Mammary epithelial cell (primary cell): ENCODE measurements at places on chromosomes 6 and 20. TPM values are rescaled to one million over a fixed set of nuclear protein-coding genes. Genes with fewer than 3 reads are reported as not detected.

DNA sequence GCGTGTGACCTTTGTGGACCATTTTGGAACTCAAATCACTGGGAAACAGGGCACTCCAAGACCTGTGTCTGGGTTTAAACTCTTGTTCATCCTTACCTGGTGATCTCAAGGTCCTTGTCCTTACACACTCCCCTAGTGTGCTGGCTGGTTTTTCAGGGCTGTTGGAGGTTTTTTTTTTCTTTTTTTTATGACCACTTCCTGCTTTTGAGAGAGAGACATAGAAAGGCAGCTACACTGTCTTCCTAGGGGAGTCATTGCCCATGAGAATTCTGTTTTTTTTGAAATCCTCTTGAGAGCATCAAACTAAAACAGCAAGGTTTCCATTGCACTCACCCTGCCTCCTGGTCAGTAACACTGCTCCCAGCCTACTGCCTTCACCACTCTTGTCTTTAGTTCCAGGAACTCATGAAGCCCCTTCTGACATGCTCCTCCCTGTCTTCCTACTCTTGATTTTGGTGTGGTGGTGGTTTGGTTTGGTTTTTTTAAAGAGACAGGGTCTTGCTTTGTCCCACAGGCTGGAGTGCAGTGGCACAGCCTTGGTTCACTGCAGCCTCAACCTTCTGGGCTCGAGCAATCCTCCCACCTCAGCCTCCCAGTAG is 28.6 kb downstream of the PRPH2 start:
- no peak for DNase-seq

DNA sequence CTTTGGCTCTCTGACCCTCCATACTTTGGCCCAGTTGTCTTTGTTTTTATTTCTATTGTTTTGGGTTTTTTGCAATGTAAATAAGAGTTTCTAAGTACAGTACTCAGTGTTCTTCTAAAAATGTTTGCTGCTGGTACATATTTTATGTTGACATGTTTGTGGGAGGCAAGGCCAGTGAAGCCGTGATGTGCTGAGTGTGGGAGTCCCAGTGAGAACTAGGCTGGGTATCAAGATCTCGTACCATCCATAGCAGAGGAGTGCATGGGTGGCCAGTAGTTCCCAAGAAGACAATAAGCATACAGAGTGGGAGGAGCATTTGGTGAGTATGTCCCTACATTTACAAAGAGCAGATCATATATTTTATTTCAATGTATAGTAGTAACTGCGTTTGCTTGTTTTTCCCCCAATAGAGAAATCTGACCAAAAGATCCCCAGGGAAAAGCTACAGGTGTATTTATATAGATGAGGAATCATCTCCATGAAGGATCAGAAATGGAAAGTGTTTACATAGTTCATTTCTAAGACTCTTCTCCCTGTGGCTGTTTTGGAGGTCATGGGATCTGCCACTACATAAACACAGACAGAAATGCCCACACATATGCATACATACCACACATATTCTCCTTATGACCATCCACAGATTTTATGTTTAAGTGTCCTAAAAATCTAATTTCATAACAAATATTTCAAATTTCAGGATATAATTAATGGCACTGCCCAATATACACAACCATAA is 285.9 kb downstream of the ALDH8A1 start:
- DNase-seq: no peak

DNA sequence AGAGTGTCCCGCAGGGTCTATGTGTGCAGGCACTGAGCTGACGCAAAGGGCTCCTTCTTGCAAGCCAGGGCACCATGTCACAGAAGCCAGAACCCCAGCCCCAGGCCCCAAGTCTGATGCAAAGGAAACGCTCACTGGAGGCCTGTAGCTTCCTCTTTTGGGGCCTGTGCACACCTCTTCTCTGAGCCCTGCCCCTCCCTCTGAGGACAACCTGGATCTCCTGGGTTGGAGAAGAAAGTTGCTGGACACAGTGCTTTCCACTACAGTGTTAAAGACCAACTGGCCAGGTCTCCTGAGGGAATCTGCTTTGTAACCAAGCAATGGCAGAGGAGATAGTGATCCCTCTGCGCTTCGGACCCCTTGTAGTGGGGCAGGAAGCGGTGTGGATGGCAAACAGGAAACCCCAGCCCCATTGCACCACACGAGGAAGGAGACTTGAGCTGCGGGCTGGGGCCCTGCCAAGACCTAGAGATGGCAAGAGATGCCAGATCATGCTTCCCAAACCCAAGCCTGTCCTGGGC is 90.0 kb downstream of the PRND start:
- DNase-seq: no peak

DNA sequence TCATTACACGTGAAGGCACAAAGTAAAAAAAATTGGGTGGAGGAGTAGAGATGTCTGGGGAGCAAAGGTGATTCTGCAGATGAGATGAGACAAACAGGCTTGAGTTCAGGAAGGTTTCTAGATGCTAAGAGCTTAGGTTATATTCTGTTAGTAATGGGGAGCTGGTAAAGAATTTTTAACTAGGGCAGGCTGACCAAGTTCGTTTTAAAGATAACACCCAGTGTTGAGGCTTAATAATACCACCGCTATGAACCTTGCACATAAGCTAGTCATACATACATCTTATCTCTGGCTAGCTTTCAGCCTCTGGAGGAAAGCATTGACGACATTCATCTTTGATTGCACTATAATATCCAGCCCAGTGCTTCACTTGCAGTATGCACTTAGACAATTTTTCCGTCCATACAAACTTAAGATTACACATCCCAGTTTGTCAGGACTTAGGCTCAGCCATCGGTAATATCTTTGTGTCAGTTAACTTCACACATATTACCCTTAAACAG is 12.1 kb downstream of the NHSL1 start:
- no peak for DNase-seq

GRCh38 chr6:153167061-153167891 is 36.2 kb upstream of the RGS17 start:
- DNase-seq: peak; percentile 87

- DNase-seq: no peak
These were observed 19.7 kb downstream of the SPDEF start for GRCh38 chr6:34536251-34536958.

DNA sequence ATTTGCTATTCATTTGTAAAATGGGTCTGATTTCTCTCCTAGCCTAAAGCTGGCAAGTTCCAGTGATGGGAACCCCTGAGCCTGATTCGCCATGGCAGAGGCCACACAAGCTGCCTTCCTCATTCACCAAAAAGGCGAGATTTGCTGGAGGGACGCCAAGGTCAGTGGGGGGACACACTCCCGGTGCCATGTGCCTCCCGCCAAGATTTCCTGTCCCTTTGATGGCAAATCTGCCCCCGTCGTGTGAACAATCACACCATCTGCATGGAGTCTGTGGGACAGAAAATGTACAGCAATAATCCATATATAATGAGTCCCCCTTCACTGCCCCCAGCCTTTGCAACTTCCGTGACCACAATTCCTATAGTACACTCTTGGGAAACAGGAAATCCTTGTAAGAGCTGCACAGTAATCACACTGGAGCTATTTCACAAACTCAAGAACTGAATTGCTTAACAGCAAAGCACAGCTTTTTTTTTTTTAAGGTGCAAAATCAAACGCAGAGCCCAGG is 15.7 kb upstream of the IGF2R start:
- DNase-seq: no peak

- no peak for DNase-seq
These were observed 14.4 kb downstream of the PFDN4 start for GRCh38 chr20:54221996-54222890.

GRCh38 chr20:2652724-2653555 is 508 bp downstream of the NOP56 start:
- DNase-seq: peak; percentile 13

GRCh38 chr6:73798592-73798991 is 102.6 kb downstream of the CD109 start:
- DNase-seq: peak; percentile 85

- DNase-seq: peak; percentile 87
These were observed 332.9 kb upstream of the PRDM1 start for GRCh38 chr6:105753207-105753606.

DNA sequence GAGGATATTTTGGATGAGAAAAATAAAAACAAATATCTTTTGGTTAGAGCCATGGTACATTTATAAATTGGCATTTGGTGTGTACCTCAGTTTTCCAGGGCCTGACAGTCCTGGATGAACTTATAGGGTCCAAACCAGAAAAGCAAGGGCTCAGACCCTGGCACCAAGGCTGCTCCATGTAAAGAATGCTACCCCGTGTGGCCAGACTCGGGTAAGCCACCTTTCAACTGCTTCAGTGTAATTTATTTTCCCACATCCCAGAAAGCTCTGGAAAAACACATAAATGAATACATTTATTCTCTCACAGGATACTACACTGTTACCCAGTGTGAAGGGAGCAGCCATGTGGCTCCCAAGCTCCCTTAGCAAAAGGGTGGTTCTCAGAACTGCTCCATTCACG is 13.8 kb downstream of the MRPL14 start:
- DNase-seq: no peak

Gene ADGB
- not detected in 2 replicates for total RNA-seq

Gene SLC17A9
- total RNA-seq: 0.67 TPM

Gene OXT
- total RNA-seq: not detected in 2 replicates

Gene BMP6
- total RNA-seq: 0.33 TPM

Gene ADTRP
- 46.6 and 80.7 TPM in 2 replicates for total RNA-seq
